ENCODE measurements at places on chromosomes 1 and 21. TPM values are rescaled to one million over a fixed set of nuclear protein-coding genes. Genes with fewer than 3 reads are reported as not detected.

DNA sequence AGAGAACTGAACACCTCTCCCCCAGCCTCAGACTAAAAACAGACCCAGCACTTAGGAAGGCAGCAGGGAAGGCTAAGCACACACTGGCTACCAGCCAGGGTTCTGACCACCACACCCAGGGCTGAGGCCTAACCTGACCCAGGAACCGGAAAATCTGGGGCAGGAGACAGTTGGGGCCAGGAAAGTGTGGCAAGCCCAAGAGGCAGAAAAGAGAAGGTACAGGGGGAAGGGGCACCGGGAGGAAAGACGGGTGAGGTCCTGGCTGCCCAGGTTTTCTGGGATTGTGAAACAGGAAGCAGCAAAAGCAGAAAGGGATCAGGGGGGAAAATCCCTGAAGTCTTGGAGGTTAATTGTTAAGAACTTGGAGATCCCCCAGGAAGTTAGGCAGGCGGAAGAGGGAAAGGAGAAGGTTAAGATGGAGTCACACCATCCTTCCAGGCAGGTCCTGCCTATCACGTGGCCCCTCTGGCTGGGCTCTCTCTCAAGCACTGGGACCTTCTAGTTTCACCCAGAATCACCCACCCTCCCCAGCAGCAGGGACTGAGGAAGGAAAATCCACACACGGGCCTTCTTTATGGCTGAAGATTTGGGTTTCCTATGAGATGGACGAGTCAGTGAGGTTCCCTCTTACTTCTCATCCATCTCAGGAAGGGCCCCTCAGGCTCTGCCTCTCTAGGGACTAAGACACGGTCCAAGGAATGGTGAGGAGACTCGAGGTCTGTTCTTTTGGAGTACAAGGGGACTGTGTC, 2.6 kb downstream of the HDGF start:
- DNase-seq, result no peak

GRCh38 chr1:156160000-156160742, 6.8 kb downstream of the SEMA4A start:
- DNase-seq, result no peak

- DNase-seq, result no peak
Observed at GRCh38 chr1:199678771-199679170, 348.7 kb upstream of the NR5A2 start.

- DNase-seq, result no peak
Observed at GRCh38 chr21:45410865-45411809, 6.2 kb downstream of the COL18A1 start.

DNA sequence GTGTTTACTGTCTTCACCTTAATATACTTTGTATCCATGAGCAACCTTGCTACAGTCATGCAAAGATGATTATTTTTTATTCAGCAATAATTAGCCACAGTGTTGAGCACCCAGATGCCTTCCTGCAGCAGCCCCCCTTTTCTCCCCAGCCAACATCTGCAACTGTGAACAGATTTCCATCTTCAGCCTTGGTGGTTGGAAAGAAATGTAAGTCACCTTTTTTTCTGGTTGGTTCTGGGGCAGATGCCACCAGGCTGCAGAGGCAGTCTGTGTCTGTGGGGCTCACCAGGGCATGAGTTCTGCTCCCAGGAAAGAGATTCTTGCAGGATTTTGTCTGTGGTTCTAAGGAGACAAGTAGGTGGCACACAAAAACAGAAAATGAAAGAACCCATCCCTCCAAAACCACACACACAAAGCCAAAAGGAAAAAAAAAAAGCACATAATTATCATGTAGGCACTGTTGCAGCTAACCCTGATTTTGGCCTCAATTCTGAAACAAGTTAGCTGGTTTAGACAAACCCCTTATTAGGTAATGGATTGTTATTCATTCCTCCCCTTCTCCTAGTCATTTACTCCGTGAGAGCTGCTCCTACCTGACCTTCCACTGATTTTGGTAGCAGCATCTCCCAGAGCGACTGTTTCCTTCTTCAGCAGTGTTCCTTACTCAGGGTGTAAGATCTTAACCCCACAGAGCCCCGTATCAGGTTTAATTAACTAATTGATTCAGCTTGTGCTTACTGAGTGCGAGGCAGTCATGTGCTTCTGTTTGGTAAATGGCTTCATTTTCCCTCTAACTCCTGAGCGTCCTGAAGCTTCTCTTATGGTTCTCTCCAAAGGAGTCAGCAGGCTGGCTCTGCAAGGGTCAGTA, 36.5 kb downstream of the GALNT2 start:
- no peak for DNase-seq

DNA sequence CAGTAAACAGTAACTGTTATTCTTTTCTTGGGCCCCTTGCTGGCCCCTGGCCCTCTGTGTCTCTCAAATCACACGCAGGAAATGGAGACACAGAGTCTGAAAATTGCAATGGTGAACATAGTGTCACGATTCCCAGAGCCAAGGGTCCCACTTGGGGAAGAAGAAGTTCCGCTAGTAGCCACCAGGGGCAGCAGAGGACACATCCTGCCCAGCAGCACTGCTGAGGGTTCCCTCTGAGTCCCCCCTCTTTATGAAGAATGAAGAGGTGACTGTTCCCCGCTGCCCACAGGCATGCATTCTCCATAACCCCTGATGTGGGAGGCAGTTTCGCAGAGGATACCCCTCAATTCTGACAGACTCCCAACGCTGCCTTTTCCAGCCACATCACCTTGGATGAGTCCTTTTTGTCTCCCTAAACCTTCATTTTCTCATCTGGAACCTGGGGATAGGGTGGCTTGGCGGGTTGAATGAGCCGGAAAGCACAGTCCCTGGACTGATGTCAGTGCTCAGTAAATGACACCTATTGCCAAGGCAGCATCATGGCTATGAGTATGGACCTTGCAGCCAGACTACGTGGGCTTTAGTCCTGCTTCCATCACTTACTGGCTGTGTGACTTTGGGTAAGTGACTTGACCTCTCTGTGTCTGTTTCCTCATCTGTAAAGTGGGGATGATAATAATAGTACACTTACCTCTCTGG, 238.0 kb upstream of the TMEM51 start:
- DNase-seq, result peak; percentile 46

- DNase-seq, result no peak
Observed at GRCh38 chr1:35369922-35370671, 101.6 kb downstream of the ZMYM4 start.

DNA sequence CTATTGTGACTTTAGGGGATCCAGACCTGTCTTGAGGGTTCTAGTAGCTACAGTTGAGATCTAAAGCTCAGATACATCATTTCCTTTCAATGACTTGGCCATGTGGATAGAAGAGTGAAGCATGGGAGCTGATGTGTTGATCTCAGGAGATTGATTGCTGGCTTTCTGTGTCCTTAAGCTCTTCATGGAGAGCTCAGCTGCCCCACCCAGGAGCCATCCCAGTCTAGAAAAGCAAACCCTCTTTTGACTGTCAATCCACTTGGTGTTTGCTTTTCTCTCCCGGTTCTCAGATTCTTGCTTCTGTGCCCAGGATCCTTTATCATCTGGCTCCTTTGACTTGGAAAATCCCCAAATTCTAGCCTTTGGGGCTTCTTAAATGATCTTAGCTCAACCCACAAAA, 87.2 kb downstream of the ATP1A1 start:
- no peak for DNase-seq

DNA sequence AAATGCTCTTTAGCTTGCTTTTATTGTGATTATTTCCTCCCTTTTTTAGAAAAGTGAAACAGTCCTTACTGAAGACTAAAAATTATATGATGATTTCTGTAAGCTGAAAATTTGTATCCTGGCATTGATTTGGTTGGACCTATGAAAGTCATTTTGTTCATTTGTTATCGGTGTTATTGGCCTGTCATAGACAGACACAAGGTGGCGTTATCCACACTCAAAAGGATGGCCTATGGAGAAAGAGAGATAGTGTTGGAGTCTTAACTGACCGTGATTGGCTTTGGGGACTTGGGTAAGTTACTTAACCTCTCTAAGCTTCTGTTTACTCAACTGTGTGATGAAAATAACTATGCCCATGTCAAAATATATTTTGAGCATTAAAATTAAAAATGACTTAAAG, 203.6 kb upstream of the CHODL start:
- no peak for DNase-seq

GRCh38 chr1:54510715-54511270, 37.2 kb upstream of the ACOT11 start:
- no peak for DNase-seq

TENT5C gene
- total RNA-seq, result 41.6 TPM

GIPC2 gene
- 0.23 TPM for total RNA-seq

TFF2 gene
- not detected for total RNA-seq

ITGB2 gene
- 336 TPM for total RNA-seq

TMPRSS3 gene
- total RNA-seq, result 22.3 TPM

CELA3B gene
- total RNA-seq, result not detected
